ENCODE measurements at places on chromosomes 2 and 18.

- no peak for DNase-seq
Measured at GRCh38 chr2:127453392-127454171, 35.4 kb downstream of the PROC start.

DNA sequence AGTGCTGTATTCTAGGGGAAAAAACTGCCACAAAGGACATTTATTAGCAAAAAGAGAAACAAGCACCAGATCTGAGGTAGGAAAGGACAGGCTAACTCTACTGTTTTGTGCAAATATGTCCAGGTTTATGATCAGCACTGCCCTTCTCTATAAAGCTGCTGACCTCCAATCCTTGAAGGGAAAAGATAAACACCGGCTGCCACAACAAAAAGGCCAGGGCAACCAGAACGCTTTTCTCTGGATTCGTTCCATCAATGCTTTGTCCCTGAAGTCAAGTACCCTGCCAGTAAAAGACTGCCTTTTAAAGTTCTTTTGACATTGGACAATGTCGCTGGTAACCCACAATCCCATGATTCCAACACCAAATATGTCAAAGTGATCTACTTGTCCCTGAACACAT lies 21.0 kb downstream of the SMAD2 start:
- no peak for DNase-seq

GRCh38 chr2:28510184-28510583 lies 14.3 kb downstream of the PLB1 start:
- DNase-seq, result no peak

DNA sequence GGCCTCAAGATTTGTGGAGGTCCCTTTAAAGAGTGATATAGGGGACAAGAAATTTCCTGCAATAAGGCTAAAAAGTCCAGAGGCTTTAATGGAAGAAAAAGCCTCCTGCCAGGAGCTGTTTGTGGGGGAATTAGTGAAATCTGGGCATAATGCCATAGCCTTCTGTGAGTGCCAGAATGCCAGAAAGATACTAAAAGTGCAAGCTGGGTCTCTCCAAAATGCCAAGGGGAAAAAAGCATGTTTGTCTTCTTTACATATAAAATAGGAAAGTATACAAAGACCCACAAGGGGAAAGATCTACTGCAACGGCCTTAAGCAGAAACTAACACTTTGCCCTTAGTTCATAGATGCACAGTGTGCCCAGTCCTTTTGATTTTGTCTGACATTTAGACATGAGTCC lies 647.7 kb upstream of the ZNF804A start:
- DNase-seq, result no peak

DNA sequence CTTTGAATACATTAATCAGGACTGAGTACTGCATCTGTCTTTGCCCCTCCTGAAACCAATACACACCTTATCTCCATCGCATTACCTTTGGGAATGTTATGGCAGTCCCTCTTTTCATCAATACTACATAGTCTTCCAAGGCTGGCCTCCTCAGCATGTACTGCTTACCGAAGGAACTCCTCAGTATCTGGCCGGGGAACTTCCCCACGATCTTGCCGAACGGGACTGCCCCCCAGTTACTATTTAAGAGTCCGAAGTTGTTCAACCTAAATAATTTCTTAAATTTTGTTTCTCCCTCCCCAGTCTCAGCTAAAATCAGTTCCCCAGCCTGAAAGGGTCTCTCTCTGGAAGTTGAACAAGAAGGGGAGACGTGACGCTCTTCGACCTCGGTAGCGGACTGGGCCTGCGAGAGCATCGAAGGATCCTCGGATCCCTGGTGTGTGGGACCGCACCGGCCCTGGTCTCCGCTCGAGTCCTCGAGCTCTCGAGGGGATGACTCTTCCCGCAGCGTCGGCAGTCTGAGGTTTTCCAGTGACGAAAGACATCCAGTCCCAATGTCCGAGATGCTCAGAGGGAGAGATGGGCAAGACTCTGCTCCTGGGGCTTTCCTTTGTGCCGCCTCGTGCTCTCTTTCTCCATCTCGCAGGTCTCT lies 489 bp downstream of the TRMT61B start:
- no peak for DNase-seq

- DNase-seq, result no peak
Measured at GRCh38 chr2:172947461-172948153, 128.0 kb upstream of the MAP3K20 start.

DNA sequence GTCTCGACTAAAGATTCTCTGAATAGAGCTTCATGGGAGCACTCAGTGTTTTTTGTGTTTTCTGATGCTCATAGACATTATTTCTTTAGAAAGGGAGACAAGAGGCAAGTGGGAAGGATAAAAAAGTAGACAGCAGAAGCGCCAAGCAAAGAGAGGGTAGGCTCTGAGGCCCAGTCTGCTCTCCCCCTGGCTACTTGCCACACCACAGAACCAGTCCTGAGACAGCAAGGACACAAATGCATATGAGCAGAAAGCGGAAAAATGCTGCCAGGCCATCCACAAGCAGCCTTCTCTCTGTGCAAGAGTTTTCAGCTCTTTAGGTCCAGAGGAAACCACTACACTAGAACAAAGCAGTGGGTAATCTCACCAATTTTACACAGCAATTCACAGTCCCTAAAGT lies 285.4 kb downstream of the ZNF521 start:
- no peak for DNase-seq

- DNase-seq, result no peak
Measured at GRCh38 chr2:134449751-134450513, 196.1 kb downstream of the MGAT5 start.

GRCh38 chr18:5475267-5475666 lies 68.5 kb downstream of the EPB41L3 start:
- DNase-seq, result no peak

DNA sequence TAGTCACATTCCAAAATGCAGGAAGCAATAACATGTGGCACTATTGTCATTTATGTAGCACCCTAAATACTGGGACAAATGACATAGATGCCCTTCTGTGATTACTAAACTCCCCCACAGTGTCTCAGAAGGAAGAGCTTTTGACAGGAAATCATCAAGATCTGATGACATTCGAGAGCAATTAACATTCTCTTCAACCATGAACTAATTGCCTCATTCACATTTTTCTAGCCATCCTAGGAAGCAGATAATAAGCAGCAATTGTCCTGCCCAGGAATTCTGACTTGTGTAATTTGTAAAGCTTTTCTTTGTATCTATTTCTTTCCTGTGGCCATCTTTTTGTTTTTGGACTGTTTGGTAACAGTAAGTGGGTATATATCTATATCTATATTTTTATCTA lies 292.6 kb downstream of the TGIF1 start:
- no peak for DNase-seq

DNA sequence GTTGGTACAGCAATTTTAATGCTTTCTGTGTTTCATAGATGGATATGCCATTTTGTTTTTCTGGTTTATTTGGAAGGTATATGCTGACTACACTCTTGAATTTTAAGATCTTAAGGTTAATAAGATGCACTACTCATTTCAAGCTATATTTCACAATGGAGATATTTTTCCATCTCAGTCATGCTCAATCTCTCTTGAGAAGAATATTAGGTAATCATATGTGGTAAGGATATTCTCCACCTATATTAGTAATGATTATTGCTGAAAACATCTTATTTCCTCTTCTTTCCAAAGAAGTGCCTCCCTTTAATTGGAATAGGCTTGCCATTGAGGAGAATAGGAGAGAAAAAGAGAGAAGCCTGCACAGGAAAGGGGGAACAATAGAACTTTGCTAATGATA lies 40.1 kb downstream of the EPB41L3 start:
- DNase-seq, result no peak

- no peak for DNase-seq
Measured at GRCh38 chr2:47501374-47502200, 98.6 kb downstream of the MSH2 start.

- DNase-seq, result no peak
Measured at GRCh38 chr18:24656050-24656449, 195.6 kb downstream of the HRH4 start.

- DNase-seq, result no peak
Measured at GRCh38 chr18:48402953-48403352, 6.2 kb downstream of the ZBTB7C start.

GRCh38 chr2:197215748-197216360 lies 94.7 kb downstream of the ANKRD44 start:
- no peak for DNase-seq
